ENCODE measurements at places on chromosomes 3 and 15.

DNA sequence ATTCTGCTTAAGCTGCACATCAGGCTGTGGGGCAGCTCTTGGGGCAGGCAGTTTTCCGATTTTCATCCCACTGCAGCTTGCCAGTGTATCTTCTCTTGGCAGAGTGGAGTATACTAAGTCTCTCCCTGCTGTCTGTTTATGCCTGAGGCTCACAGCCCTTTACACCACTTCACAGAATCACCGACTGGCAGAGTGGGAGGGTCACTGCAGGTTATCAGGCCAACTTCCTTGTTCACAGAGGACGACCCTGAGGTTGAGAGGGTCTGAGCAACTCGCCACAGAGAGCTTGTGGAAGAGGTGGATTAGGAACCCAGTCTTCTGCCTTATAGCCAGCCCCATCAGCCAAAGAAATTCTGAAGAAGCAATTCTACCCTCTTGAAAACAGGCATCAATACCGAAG is 30.9 kb downstream of the KIF9 start:
- no peak for DNase-seq

GRCh38 chr3:12934431-12934830 is 93.1 kb upstream of the RPL32 start:
- no peak for DNase-seq

DNA sequence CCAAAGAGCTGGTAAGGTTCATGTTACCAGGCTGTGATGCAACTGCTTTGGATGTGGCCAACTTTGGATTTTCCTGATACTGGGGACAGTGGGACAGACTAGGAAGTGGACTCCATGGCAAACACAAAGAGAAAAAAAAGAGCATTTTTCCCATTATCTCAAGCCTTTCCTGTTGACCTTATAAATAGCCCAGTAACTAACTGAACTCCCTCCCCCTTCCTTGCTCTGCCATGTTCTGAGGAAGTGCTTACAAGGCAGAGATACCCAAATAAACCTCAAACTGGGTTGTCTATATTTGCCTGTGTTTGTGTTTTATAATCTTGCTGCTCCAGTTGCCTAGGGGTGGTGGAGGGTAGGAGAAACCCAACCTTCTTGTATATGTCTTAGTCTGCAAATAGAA is 27.3 kb upstream of the SLC9A9 start:
- DNase-seq: no peak

DNA sequence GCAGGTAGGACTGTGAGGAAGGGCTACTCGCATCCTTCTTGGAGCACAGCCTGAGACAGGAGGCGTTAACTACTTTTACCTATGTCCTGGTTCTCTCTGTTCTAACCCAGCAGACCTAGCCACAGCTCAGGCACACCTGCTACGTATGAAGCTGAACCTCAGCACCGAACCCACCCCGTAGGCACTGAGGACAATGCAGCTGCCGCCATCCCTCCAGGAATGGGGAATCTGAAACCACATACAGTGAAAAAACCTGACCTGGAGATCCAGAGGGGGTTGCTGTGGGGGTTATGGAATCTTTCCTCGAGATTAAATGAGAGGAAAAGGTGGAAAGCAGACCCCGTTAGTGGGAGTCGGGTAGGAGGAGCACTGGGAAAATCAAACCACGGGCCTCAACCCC is 14.4 kb downstream of the MST1R start:
- no peak for DNase-seq

DNA sequence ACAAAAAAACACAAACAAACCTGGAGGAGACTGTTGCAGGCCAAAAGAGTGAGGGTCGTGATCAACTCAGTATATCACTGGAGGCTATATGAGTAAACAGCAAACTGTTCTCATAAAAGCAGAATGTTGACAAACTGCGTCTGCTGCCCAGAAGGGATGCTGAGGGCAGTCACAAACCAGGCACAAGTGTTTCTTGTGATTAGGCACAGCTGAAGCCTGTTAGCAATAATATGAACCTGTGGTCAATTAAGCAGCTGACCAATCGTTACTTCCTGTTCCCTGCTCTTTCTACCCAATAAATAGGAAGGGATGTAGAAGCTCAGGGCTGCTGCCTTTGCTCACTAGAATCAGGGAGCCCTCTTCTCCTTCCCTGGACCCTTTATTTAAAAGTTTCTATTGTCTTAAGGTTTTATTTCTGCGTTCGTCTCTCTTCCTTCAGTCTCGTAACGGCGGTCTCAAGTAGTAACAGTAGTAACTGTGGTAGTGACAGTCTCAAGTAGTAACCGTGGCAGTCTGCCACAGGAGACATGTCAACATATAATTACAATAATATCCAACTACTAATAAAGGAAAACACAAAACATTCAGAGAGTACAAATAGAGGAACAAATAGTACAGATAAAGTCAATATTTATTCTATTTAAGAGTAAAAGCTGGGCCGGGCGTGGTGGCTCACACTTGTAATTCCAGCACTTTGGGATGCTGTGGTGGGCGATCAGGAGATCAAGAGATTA is 698.4 kb upstream of the CCDC54 start:
- no peak for DNase-seq

- no peak for DNase-seq
Measured at GRCh38 chr3:134693804-134694203, 43.0 kb upstream of the KY start.

DNA sequence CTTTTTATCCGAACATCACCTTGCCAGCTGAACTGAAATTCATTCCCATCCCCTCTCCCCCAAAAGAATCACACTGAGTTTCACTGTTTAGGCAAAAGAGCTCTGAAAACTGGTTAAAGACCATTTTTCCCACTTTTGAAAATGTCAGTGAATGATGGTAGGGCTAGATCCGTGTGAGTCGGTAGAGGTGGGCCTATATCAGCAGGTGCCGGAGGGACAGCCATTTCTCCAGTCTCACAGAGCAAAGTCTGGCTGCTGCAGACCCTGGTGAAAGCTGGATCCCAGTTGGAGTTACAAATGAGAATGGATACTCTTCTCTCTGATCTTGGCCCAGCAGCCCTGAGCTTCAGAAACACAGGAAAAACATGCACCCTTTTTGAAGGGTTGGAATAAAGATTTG is 10.9 kb downstream of the ENTPD3 start:
- DNase-seq: no peak

DNA sequence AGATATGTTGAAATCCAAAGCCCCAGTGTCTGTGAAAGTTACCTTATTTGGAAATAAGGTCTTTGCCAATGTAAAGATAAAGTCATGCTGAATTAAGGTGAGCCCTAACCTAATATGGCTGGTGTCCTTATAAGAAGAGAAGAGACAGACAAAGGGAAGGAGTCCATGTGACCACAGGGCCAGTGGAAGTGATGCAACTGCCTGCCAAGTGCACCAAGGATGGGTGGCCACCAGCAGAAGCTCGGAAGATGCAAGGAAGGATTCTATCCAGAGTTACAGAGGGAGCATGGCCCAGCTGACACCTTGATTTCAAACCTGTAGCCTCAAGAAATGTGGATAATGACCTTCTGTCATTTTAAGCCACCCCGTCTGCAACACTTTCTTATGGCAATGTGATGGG is 35.3 kb upstream of the PGPEP1L start:
- DNase-seq: no peak

GRCh38 chr15:57708047-57708446 is 1.5 kb downstream of the POLR2M start:
- DNase-seq: no peak

DNA sequence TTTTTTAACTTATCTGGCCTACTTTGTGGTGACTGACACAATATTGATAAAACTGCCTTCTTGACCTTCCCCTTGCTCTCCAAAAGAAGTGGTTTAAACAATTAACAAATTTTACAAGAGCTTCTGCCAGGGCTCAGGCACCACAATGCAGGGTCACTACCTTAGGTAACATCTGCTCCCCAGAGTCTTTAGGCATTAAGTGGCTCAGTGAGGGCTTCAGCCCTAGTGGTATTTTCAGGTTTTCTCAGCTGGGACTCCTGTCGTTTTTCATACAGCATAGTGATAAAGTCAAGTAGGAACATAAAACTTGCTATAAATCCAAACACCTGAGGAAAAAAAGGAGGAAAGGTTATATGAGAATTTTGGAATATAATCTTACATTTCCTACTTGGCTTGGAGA is 18.9 kb downstream of the CMTM6 start:
- no peak for DNase-seq

- DNase-seq: no peak
Measured at GRCh38 chr3:185316740-185317412, 46.1 kb upstream of the MAP3K13 start.

DNA sequence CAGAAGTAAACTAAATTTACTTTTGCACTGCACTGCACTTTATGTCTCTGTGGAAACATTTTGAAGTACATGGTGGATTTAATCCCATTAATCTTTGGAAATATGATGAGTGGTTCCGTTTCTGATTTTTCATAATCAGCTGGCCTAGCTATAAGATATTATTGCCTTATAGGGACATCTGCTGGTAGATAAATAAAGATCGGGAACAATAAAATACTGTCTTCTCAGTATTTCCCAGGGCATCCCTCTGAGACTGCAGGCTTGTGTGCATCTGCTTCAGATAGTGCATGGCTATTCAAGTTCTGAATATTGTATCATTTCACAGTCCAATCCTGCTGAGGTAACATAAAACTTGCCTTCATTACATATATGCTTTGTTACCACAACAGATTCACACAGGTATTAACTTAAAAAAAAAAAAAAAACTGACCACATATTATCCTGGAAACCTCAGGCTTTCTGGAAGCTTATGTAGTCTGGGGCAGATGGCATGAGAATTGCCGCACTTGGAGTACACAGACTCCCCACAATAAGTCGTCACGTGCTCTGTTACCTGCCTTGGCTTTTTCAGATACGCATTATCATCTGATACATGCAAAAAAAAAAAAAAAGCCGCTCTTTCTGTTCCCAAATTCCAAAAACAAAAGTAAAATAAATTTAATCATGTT is 330.8 kb upstream of the AGTR1 start:
- no peak for DNase-seq

- no peak for DNase-seq
Measured at GRCh38 chr15:50641318-50641717, 45.3 kb downstream of the TRPM7 start.

GRCh38 chr3:143855183-143855582 is 6.9 kb upstream of the SLC9A9 start:
- DNase-seq: no peak

GRCh38 chr3:142663865-142664264 is 60.0 kb upstream of the TRPC1 start:
- no peak for DNase-seq

DNA sequence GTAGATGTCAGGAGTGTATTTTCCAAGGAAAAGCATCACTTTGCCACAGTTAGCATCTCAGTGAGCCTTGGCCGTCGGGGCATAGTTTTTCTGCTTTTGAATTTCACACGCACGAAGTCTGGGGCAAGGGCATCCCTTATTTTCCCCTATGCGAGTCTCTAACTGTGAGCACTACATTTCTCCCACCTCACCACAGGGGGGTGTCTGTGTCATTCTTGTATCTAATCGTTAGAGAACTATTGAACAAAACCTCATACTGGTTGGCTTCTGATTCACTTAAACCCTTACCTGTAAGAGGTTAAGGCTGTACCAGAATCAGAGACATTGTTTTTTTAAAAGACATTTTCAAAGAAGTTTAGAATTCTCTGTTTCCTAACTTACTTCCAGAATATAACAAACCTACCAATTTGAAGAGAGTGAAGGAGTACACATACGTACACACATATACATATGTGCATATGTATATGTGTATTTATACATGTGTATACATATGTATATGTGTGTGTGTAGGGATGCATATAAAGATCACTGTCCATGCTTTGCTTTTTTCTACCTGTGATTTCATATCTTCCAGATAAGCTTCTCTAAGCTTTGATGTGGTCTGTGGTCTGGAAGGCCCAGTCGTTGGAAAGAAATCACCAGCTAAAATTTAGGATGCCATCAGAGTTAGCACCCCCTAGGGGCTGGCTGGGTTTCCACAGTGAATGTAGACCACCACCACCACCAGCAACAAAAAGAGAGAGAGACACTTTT is 49.4 kb downstream of the MYZAP start:
- DNase-seq: no peak

DNA sequence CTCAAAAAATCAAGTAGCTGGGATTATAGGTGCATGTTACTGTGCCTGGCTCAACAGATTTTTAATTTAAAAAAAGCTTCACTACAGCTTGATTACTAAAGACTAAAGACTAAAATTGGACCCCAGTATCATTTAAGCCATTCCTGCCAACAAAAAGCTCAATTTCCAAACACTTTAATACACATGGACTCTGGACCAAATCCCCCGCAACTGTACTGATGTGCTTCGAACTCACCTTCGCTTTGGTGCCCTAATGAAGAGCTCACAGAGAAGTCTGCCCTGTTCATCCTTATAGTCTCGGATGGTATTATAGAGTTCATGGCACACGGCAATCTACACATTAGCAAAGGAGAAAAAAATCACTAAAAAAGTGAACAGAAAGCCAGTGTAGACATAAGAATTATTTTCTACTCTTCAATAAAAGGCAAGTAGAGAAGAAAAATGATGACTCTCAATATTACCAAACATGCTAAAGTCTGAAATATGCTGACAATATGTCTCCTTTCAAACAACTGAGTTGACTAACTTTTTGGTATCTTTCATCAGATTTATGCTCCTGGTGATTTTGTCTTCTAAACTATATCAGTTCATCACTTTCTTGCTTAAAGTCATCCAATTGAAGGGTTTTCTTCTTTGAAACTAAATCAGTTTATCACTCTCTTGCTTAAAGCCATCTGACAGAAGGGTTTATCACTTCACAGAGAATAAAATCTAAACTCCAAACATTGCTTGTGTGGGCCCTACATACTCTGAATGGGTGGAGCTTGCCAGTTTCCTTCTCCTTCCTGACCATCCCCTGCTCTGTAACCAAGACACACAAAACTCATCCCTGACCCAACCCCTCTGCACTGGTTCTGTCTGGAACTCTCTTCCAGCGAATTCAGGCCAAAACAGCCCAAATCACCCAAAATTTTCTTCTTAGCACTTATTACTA is 7.2 kb downstream of the PBRM1 start:
- no peak for DNase-seq

DNA sequence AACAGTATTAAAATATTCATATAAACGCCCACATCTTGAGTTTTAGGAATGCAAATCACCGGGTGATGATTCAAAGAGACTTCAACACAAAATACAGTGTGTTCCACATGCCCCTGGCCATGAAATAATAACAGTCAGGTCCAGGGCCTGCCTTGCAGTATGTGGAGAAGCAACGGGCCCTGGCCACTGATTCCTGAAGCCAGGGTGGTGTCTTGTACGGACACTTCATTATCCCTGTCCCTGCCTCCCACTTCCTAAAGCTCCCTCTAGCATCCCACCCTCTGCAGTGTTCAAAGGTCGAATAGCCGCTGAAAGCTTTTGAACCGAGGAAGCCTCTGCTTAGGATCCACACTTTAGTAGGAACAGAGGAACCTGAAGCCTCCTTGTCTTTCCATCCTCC is 50.4 kb upstream of the PCSK6 start:
- DNase-seq: no peak

- DNase-seq: no peak
Measured at GRCh38 chr15:38504680-38505467, 50.9 kb downstream of the FAM98B start.

DNA sequence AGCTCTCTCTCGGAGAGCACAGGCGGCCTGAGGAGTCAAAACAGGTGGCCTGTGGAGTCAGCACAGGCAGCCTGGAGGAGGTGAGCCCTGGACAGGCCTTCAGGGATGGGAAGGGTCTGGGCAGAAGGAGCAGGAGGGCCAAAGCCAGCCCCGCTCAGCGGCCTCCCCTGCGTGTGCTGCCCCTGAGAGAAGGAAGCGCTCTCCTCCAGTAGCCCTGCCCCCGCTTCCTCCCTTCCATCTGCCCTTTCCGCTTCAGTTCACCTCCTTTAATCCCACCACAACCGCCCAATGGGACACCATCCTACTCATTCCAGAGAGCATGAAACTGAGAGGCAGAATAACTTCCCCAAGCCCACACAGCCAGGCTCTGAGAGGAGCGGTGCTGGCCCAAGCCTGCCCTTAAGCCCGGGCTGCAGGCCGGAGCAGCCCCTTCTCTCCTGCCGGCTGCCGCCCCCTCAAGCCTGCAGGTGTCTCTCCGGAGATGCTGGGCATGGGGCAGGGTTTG is 3.2 kb upstream of the NR2E3 start:
- no peak for DNase-seq

Data from T-helper 9 cell (primary cell).